ENCODE measurements at places on chromosomes 7 and 10. TPM values are rescaled to one million over a fixed set of nuclear protein-coding genes. Genes with fewer than 3 reads are reported as not detected.
A peak's percentile ranks its signal among the peaks of the same experiment; 100 is the strongest.

The C10orf143 gene
- 0.94 TPM for total RNA-seq

The CPN1 gene
- total RNA-seq, result not detected

The MICALL2 gene
- 7.1 TPM for total RNA-seq

The GNAT3 gene
- not detected for total RNA-seq

The LFNG gene
- 55.3 TPM for total RNA-seq

The AKR1C1 gene
- 1.9 TPM for total RNA-seq

The ITPRID1 gene
- total RNA-seq, result 1.2 TPM

The SFMBT2 gene
- 6.7 TPM for total RNA-seq

The TCAF2 gene
- 0.04 TPM for total RNA-seq

The WNT2 gene
- total RNA-seq, result not detected

The MRPS17 gene
- total RNA-seq, result 25.9 TPM

The CUL2 gene
- 43.5 TPM for total RNA-seq

The ITIH5 gene
- 1.1 TPM for total RNA-seq

The RAB11FIP2 gene
- total RNA-seq, result 15.0 TPM

The UCMA gene
- total RNA-seq, result not detected

The CDC14C gene
- total RNA-seq, result not detected

GRCh38 chr10:2714597-2714996, 352.8 kb upstream of the PFKP start:
- no peak for DNase-seq

- peak; percentile 40 for DNase-seq
These were observed 1.6 kb downstream of the GLUD1 start for GRCh38 chr10:87092861-87093631.

DNA sequence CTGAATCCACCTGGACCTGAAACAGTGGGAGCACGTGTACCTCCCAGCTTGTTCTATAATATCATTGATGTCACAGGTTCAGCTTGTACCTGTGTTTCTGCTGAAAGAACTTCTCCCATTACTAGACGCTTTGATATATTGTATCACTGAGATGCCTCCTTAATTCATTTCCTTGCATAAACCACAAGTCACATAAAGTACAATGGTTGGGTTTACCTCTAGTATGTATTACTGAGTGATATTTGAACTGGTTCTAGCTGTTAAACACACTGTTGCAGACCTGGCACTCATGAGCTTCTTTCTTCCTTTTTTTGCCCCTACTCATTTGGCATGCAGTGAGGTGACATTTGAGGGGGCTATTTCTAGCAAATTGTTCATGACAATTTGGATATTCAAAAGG, 106.6 kb upstream of the KLF14 start:
- DNase-seq, result no peak

GRCh38 chr7:130084037-130084875, 13.9 kb downstream of the KLHDC10 start:
- DNase-seq, result no peak

- DNase-seq, result no peak
These were observed 43.6 kb downstream of the PDGFA start for GRCh38 chr7:475951-476441.

DNA sequence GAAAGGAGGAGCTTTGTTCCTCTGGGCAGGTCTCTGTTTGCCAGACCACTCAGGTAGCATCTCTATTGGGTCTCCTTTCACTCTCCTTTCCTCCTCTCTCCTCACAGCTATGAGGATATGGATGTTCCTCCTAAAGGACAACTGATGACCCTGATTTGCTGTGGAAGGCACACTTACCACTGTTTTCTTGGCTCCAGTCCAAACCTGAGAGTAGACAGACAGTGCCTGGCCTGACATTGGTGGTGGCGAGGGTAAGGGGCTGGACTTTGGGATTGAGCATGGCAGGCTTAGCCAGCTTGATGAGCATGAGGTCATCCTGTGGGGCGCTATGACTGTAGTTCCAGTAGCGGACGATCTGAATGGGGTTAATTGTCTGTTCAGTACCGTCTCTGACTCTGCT, 3.6 kb downstream of the PRSS37 start:
- DNase-seq, result no peak

GRCh38 chr7:1619152-1620079, 49.6 kb upstream of the PSMG3 start:
- DNase-seq, result no peak

DNA sequence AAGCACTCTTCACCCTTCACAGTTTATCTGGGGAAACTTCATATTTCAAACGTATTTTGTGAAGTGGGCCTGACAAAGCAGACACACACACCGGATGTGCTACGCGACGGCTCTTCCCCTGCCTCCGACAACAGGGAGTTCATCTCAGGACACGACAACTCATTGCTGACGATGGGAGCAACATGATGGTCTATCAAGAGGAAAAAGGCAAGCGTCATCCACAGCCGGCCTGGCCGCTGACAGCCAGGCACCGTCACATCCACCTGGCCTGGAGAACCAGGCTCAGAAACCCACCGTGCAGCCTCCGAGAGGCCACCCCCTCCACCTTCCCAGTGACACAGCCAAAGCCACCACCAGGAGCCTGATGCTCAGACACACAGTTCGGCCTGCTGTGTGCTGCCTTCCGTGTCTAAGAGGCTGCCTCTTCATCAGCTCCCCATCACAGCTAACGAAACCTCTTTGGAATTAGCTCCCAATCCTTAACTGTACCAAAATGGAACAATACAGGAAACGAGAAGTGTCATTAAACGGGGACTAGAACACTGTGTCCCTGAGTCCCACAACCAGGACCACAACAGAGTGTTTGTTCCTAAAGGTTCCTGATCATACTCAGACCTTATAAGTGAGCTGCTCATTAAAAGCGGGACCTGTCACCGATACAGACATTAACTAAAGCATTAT, 76.7 kb downstream of the SFMBT2 start:
- no peak for DNase-seq

DNA sequence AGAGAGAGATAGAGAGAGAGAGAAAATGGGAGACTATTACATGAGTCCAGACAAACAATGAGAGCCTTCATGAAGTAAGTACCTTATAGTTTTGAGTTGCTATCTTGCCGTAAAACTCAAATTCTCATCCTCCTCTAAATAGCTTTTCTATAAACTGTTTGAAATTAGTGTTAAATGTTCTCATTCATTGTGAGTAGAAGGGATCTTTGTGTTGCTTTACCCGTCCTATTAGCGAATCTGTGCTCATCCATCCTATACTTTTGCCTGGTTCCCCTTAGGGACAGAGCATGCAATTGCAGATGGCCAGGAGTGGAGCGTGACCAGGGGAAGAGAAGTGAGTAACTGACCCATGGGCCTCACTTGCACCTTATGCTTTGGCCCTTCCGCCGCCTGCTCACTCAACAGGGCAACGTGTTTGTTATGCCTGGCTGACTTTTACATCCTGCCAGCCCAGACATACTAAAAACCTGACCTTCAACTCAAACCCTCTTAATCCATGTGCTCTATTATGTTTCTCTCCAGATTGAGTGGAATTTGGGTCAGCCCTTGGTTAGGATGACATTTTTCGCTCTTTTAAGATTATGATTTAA, 244.2 kb upstream of the YAE1 start:
- no peak for DNase-seq

DNA sequence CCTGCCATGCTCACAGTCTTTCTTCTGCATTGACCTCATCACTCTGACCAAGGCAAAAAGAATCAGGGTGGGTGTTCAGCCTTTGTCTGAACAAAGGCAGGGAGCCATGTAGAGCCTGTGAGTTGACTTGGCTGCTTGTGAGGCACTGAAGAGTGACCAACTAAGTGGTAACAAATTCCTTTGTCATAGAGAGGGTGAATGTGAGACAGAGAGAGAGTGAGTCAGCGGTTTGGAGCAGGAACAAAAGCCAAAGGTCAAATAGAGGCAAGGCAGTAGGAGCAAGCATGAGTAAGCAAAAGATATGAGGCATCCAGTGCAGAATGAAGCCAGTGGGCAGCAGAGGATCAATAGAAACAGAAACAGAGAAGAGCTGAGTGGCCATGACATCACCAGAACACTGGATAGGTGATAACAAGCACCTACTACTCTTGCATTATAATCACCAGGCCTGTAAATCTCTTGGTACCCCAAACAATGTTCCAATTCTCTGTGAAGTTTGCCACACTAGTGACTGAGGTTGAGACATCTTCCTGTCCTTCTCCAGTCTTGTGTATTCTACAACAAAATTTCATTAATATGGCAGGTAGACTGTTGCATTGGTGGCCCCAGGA, 116.2 kb upstream of the LAMB4 start:
- DNase-seq, result no peak

DNA sequence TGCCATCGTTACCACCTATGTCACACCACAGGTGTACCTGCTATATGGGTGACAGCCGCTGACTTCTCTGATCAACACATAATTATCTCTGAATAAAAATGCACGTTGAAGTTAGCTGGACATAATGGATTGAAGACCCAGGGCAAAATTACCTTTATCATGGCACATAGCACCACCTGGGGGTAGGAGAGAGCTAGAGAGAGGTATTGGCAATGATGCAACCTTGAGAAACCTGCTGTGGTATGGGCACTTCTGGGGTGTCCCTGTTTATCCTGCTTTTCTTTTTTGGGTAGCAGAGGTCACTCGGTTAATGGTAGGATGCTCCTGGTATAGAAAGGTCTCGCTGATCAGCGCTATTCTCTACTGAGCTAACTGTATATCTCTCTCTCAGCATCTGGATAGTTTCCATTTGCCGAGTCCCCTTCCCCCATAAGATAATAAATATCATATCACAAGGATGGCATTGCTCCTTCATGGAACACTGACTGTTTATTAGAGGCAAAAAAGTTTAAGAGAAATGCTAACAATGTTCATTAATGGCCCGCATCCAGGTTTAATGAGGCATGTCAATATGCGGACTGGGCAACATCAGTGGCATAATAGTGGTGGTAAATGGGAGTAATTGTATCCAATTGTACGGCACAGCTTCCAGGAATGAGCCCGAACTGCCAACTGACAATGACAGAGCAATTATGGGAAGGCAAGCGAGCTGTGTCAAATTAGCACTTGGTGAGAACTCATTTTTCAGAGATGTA, 323.1 kb downstream of the TFEC start:
- peak; percentile 28 for DNase-seq

GRCh38 chr7:21526007-21526406, 16.8 kb upstream of the DNAH11 start:
- DNase-seq, result no peak

DNA sequence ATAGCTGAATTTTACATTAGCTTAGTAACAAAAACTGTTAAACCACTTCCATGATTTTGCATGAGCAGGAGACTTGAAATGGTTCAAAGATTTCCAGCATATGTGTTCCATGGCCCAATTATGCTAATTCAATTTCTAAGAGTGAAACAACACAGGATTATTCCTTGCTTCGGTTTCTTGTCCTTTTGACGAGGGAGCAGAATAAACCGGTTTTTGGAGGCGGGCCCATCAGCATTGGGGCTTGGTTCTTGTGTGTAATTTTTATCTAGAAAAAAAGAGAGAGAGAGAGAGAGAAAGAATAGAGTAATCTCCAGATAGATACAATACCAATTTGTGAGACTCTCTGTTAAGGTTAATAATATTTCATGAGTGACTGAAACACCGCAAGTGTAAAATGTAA, 159.5 kb upstream of the ETV1 start:
- no peak for DNase-seq

- DNase-seq, result no peak
These were observed 93.3 kb upstream of the GDF10 start for GRCh38 chr10:47206449-47207280.

GRCh38 chr7:138750901-138751464, 46.8 kb upstream of the TMEM213 start:
- DNase-seq, result no peak

- no peak for DNase-seq
These were observed 30.9 kb downstream of the CDK1 start for GRCh38 chr10:60809157-60809556.

DNA sequence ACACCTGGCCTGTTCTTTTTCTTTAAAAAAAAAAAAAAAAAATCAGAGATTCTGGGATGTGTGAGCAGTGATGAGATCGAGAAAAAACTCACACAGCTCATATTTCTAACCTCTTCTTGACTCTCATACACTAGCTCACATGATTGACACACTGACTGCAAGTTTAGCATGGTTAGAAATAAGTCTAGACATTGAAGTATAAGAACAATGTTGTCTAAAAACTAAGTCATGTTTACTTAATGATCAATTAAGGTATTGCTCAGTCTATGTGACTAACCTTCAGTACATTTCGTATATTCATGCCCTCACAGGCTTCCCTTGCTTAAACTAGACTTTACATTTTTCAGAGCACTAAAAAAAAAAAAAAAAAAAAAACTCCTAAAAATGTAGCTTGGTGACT, 775.1 kb downstream of the GATA3 start:
- DNase-seq, result no peak

DNA sequence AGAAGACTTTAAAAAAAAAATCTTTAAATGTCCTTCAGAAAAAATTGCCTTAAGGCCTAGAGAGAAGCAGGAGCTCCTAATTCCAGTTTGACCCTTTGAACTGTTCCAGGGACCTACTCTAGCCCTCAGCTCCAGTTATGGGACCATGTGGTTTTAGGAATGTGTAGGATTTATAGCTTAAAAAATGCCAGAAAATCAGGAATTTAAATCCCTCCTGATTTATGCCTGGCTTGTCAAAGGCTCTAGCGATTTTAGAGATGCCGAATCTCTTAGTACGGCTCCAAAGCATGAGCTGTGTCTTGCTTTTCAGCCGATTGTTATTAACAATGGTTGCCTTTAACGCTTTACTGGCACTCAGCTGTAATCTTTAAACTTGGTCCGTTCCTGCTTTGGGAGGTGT, 130.6 kb upstream of the NPVF start:
- no peak for DNase-seq

DNA sequence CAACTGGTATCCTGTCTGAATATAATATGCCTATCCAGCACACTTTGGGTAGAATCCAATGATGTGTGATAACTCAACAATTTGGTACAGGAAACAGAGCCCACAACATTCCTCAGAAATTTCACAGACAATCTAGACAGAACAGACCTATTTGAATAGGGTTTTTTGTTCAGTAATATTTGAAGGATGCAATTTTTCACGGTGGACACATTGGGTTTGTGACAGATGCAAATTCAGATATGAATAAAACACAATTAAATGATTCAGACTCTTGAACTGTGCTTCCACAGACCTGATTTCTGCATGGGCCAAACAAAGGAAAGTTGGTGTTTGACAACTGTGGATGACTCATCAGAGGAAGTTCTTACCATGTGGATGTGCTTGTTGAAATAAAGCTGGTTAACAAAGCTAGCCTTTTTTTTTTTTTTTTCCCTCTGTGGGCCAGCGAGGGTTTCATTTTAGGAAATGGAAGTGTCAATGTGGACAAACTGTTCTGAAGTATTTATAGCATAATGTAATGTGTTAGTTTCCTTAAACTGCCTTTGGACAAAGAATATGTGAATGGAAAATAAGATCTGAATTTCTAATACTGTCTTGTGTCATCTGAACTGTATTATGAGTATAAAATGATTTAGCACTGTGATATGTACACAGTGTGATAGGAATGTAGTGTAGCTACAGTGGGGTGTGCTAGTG, 43.2 kb upstream of the FAM133B start:
- no peak for DNase-seq

- no peak for DNase-seq
These were observed 9.3 kb downstream of the AKR1C3 start for GRCh38 chr10:5103481-5103880.

DNA sequence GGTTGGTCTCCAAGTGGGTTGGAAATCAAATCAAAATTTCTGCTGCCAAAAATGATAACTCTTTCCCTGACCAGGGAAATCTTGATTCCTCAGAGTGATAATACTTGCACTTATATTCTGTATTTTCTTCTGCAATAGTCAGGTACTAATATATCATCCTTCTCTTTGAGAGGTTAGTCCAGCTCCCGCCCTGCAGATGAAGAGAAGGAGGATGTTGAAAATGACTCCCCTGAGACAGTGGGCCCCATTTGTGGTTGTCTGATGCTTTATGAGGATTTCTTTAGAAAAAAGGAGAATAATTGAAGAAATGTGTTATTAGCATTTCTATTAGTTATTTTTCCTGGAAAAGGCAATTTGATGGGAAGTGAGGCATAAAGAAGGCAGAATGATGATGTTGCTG, 213.0 kb downstream of the SEC23IP start:
- DNase-seq, result no peak

Data from H9 (cell line).